M059J (cell line): ENCODE measurements at places on chromosomes 1 and 21. TPM values are rescaled to one million over a fixed set of nuclear protein-coding genes. Genes with fewer than 3 reads are reported as not detected.

CD84 gene
- total RNA-seq, result not detected in 2 replicates

GNAT2 gene
- total RNA-seq, result 0.12 TPM in 1 of 2 replicates, not detected in the other

FNDC7 gene
- total RNA-seq, result not detected in 2 replicates

PPIAL4G gene
- not detected in 2 replicates for total RNA-seq

HSD3B1 gene
- total RNA-seq, result not detected in 2 replicates

- no peak for DNase-seq
Observed at GRCh38 chr1:192170196-192170984, 12.1 kb downstream of the RGS18 start.

DNA sequence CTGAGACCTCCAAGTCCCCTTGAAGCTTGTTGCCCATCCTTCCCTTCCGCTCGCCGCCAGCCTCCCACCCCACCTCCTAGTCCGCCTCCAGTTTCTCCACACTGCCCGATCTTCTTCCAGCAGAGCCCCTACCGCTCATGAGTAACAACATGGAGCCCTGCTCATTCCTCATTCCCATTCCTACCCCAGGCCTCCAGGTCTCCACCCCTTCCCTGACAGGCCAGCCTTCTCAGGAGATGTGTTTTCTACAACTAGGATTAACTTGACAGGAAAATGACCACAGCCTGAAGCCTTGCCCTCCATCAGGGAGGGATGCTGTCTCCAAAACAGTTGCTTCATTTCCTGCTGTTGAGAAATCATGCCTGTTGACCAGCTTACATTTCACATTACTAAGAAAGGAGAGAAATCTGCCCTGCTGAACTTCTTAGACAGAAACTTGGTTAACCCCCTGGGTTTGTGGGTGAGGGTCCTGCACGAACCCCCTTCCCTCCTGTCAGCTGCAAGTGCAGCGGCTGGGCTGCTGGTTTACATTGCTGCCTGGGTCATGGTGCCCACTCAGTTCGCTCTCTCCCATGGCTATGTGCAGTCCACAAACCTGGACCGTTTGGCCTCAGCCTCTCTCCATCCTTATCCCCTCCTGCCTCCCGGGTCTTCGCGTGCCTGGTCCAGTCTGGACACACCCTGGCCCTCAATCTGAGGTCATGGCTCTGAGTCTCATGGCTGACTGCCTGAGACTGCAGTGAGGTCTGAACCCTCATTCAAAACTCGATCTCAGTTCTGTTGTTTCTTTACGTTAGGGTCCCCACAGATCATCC is 16.1 kb upstream of the CHI3L1 start:
- peak; percentile 69 for DNase-seq

DNA sequence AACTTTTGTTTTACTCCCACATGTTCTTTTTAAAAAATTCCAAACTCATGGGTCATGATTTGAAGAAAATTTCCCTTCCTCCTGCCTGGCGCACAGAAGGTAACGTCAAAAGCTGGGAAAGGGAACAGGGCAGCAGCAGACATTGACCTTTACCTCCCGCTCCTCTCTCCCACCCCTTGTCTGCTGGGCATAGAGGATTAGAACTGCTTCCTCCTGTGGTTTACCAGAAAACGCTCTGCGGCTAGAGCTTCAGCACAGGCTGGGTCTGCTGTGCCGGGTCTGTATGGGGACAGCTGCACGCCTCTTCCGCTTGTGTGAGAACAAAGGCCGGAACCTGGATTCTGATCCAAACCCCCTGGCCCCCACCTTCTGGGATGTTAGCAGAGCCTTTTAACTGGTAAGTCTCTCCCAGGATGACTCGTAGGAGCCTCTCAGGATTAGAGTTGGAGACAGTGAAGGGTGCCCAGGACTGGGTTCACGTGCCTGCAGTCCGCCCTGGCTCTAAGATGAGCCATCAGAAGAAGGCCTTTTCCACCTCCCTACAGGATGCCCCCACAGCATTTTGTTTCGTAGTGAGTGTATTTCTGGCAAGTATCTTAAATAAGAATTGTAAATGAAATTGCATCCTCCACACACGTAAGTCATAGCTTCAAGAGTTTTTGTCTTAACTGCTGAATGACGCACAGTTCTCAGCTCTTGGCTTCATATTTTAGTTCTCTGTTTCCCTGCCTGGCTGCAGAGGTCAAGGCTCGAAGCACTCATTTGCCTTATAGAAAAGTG is 5.2 kb downstream of the H6PD start:
- DNase-seq, result peak; percentile 86

DNA sequence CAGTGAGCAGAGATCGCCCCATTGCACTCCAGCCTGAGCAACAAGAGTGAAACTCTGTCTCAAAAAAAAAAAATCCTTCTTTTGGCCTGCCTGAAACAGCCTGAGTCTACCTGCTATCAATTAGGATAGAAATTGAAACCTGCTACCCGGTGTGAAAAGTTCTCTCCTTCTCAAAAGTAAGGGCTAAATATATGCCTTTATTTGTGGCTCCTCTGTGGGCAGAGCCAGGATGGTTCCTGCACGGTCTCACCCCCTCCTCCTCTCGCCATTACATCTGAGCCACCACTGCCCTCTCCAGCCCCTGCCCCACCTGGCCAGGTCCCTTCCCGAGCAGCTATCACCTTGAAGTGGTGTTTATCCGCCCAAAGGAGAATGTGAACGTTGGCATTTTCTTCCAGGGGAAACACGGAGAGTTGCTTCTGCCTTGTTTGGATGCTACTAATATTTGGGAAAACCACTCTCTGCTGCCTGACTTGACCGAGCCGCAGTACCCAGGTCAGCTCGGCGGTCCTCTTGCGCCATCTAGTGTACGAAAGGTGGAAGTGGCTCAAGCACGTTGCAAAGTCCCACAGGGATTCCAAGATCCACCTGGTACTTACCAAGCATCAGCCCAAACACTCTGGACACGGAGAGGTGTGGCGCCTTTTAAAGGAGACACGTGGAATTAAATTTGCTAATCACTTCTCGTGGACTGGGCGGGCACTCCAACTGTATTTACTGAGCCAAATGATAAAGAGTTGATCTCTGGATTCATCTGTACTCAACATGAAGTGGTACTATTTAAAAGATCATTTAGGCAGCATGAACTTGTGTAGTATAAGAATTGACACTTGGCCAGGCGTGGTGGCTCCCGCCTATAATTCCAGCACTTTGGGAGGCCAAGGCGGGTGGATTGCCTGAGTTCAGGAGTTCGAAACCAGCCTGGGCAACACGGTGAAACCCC is 31.9 kb downstream of the SETD4 start:
- peak; percentile 71 for DNase-seq

GRCh38 chr1:27220096-27220495 is 14.3 kb upstream of the WDTC1 start:
- DNase-seq, result no peak

DNA sequence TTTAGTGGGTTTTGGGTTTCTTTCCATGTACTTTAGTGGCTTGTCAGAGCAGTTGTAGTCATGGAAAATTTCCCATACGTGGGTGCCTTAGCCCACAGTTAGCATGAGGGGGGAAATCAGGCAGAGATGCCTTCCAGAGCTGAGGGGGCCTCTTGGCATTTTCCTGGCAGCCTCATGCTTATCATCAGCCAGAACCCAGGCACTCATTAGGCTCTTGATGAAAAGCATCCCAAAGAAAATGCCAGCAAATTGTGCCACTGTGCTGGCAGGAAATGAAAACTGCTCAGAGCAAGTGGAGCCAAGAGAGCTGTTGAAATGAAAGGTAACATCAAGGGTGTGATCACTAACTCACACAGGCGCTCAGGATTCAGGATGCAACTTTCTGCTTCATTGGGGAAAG is 128.0 kb downstream of the TNNI3K start:
- no peak for DNase-seq

DNA sequence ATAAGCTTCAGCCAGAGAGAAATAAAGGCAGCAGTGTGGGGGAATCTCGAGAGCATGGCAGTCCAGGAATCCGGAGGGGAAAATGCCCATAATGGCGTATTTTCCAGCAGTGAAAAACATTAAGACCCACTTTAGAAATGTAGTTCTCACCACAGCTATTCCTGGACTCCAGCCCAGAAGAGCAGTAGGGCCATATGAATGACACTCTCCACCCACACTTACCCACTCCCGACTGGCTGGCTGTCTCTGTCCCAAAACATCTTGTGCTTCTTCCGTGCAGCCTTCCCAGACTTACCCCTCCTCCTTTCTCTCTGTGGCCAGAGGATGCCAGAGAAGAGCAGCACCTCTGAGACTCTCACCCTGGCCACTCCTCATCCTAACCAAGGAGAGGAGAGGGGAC is 56.4 kb downstream of the TRABD2B start:
- DNase-seq, result no peak

- DNase-seq, result no peak
Observed at GRCh38 chr1:23023174-23023845, 4.0 kb downstream of the KDM1A start.

GRCh38 chr1:8205771-8206170 is 112.1 kb upstream of the SLC45A1 start:
- no peak for DNase-seq

DNA sequence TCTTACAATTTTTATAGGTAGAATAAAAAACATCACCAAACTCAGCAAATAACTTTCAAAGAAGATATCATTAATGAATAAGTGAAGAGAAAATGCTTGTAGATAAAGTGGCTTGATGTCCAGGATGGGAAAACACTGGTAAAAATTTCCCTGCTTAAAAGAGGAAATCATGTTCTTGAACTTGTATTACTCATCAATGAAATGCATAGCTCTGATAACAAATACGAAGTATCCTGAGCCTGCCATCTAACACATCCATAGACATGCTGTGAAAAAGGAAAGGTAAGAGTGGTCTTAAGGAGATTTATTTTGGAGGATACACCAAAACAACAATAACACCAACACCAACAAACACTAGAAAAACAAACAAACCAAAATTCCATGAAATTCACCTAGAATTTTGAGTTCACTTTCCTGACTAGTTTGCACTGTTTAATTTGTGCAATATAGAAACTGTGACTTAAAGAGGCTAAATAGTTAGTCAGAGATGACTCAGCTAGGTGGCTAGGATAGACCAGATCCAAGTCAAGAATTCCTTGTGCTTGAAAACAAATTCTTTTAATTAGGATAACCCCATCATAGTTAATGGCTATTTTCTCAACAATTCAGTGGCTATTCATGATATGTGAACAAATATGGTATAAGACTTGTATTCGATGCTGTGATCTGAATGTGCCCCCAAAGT is 179.8 kb upstream of the KCNK2 start:
- DNase-seq, result peak; percentile 74

DNA sequence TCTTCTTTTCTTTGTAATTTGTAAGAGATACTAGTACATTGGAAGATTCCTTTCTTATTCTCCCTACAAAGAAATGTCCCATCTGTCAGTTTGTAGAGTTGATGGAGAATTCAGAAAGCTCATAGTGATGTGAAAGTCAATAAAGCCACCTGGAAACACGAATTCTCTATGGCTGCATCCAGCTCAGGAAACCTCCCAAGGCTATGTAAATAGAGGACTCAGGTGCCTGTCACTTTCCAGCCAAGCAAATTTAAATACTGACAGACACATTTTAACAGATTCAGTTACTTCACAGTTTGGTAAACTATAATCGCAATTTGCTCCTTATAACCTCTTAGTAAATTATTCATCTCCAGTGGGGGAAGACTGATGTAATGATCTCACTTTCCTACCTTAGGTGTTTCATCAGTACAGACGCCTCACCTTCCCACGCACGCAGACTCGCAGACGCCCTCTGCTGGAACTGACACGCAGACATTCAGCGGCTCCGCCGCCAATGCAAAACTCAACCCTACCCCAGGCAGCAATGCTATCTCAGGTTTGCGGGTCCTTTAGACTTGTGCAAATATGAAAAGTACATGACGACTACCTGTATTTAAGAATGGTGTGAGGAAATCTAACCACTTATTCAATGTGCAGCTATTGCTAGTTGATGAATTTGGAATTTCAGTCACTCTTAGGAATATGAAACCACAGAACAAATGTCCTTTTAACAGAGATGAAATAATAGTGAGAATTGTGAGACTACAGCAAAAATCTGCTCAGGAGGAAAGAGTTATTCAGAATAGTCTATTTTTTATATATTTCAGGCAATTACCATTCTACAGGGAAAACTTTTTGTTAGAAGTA is 60.6 kb downstream of the PTPRC start:
- peak; percentile 45 for DNase-seq
